ENCODE measurements at places on chromosomes 2 and 18. TPM values are rescaled to one million over a fixed set of nuclear protein-coding genes. Genes with fewer than 3 reads are reported as not detected.
A peak's percentile ranks its signal among the peaks of the same experiment; 100 is the strongest.

DNA sequence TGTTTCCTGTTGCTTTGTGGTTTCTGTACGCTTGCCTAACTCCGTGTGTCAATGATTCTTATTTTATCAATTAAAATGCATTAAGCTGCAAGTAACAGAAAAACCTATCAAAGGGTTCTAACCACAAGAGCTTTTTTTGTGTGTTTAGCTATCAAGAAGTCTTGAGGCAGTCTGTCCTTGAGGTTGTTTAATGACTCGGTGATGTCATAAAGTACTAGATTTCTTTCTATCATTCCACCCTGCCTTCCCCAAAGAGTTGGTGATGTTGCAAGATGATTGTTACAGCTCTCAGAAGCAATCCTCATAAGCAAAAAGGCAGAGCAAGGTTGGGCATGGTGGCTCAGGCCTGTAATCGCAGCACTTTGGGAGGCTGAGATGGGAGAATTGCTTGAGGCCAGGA, 51.9 kb upstream of the SPTBN1 start:
- no peak for DNase-seq

DNA sequence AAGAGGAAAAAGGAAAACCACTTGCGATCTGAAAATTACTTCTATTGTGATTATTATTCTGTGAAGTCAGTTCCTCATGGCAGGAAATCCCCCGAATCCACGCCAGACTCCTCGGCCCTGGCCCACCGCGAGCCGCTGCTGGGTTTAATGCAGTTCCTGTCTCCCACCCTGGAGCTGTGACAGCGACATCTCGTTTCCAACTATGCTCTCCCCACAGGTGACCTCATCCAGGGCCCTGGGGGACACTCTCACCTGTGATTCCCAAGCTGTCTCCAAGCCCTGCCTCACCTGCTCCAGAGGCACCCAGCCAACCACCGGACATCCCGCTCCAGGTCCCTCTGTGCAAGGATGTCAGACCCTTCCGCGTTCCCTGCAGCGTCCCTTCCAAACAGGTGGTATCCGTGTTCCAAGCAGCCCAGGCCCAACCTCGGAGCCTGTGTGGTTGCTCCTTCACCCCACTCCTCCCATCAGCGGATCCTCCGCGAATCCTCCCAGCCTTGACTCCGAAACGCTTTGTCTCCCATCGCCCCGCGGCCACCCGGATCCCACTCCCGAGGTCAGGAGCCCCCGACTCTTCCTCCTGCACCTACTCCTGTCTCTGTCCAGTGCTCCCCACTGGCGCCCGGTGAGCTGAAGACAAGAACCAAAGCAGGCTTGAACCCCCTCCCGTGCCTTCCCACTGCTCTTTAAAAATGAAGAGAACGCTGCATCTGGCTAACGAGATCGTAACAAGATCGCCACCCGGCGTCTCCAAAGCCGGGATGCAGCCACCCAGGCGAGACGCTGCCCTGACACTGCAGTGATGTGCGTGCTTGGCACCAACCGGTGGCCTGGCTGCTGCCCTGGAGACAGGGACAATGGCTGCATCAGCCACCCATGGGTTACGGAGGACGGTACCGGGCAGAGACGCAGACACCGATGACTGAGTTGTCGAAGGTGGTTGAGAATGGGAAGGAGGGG, 96.5 kb downstream of the NDUFA10 start:
- DNase-seq, result no peak

UGT1A3 gene
- total RNA-seq, result not detected

GRCh38 chr2:166591226-166591625, 97.2 kb upstream of the SCN7A start:
- DNase-seq, result no peak

RIT2 gene
- not detected for total RNA-seq

IGFBP5 gene
- total RNA-seq, result not detected

STPG4 gene
- 1.0 TPM for total RNA-seq

GRCh38 chr2:144607099-144607498, 87.2 kb upstream of the ZEB2 start:
- DNase-seq, result no peak

- DNase-seq, result no peak
Measured at GRCh38 chr2:2804528-2804927, 473.5 kb upstream of the MYT1L start.

GRCh38 chr2:223075301-223076270, 23.6 kb downstream of the KCNE4 start:
- no peak for DNase-seq

GRCh38 chr2:200092235-200092634, 136.9 kb downstream of the MAIP1 start:
- no peak for DNase-seq

DNA sequence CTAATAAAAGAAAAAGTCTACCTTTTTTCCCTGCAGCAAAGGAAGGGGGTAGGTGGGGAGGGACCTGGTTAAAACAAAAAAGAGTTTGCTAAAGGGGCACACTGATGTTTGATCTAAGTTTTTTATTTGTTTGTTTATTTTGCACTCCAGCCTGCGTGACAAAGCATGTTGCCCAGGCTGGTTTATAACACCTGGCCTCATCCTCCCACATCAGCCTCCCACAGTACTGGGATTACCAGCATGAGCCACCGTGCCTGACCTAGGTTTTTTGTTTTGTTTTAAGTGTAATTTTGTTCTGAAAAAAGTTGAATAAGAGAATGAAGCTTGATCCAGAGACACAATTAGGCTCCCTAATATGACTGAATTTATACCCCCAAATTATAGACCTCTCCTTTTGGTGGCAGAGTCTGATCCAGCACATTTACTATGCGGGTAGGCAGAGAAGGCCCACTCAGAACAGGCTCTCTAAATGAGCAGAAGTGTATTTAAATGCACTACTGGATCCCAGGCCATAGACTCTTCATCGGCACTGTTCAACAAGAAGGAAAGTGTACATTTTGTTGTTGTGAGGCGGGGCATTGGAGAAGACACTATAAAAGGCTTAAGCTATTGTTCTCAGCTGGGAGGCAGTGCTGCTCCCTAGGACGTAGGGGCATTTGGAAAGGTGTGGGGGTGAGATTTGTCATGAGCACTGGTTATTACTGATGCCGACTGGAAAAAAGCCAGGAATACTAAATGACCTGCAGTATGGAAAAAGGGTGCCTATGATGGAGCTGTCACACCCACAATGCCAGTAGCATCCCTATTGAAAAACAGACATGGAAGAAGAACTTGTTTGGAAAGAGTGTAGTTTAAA, 32.4 kb downstream of the MRPS9 start:
- DNase-seq, result no peak

DSG2 gene
- total RNA-seq, result 0.16 TPM

DNA sequence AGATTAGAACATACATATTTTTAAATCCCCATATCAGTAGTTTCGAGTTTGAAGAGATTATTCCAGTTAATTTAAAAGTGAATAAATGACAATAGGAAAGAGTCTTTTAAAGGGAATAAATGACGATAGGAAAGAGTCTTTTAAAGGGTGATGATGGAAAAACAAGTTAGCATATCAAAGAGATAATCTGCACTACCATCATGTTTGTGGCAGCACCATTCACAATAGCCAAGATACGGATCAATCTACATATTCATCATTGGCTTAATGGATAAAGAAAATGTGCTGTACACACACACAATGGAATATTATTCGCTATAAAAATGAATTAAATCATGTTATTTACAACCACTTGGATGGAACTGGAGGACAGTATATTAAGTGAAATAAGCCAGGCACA, 15.0 kb downstream of the ATG16L1 start:
- DNase-seq, result no peak

CCDC150 gene
- total RNA-seq, result 1.9 TPM

DNA sequence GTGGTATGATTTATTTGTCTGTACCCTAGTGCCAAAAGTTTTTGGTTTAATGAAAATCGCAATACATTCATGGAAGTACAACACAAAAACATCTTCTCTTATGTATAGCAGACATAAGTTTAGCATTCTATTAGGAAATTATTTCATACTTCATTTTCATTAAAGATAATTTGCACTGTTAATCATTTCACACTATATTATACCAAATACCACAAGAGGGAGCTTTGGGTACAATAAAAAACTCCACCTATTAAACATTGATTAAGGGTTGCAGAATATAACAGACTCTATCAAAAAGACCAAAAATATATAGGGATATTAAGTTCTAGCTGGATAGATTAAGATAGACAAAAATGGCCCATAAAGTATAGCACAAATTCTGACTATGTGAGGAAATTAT, 79.0 kb downstream of the SLC66A3 start:
- DNase-seq, result no peak

SF3B6 gene
- total RNA-seq, result 57.7 TPM

GRCh38 chr18:21897811-21898210, 157.2 kb downstream of the MIB1 start:
- no peak for DNase-seq

ATG9A gene
- total RNA-seq, result 53.5 TPM

- DNase-seq, result no peak
Measured at GRCh38 chr2:108074946-108075345, 88.6 kb downstream of the SLC5A7 start.

DNA sequence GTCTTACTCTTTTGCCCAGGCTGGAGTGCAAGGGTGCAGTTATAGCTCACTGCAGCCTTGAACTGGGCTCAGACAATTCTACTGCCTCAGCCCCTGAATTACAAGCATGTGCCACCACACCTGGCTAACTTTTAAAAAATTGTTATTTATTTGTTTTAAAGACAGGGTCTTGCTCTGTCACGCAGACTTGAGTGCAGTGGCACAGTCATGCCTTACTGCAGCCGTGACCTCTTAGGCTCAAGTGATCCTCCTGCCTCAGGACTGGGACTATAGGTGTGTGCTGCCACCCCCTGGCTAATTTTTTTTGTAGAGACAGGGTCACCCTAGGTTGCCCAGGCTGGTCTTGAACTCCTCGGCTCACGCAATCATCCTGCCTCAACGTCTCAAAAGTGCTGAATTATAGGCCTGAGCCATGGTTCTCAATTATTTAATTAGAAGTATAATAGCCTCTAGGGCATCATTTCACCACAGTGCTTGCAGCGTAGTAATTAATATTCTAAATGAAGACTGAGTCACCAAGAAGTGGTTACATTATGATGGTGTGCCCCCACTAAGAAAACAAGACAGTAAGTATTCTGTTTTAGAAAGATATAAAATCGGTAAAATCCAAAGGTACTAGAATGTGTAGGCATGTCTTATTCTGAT, 69.6 kb downstream of the EML4 start:
- DNase-seq, result peak; percentile 15

GRCh38 chr2:144508172-144508851, 11.6 kb downstream of the ZEB2 start:
- DNase-seq, result no peak

MATN3 gene
- not detected for total RNA-seq

CCDC85A gene
- not detected for total RNA-seq

METAP1D gene
- 16.4 TPM for total RNA-seq

DNA sequence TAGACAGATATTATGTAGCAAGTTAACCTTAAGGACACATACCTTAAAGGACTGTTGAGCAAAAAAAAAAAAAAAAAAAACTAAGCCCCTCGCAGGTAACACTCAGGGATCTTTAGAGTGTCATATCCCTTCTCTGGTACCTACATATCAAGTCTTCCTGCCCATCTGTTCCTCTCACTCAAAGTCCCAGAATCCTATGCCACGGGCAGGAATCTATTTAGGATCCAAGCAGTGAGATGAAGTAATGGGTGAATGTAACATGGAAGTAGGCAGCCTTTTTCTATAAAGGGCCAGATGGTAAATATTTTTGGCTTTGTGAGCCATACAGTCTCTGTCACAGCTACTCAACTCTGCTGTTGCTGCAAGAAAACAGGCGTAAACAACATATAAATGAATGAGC, 496.7 kb downstream of the STK39 start:
- DNase-seq, result no peak

SGPP2 gene
- total RNA-seq, result 0.33 TPM

DNA sequence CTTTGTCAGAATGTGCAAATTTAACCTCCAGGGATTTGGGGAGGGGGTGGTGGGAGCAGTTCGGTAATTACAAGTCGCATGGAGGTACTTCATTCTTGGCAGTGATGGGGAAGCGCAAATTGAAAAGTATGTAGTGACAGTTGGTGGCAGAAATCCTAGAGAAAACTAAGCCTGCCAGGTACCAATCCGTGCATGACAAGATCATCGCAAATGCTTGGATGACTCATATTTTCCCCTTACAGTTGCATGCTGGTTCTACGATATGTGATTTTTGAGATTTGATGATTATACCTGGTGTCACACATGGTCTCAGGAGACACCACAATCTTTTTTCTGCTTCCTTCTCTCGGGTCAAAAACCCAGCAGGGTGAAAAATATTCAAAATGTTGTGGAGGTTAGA, 479.7 kb upstream of the ID2 start:
- no peak for DNase-seq

DNA sequence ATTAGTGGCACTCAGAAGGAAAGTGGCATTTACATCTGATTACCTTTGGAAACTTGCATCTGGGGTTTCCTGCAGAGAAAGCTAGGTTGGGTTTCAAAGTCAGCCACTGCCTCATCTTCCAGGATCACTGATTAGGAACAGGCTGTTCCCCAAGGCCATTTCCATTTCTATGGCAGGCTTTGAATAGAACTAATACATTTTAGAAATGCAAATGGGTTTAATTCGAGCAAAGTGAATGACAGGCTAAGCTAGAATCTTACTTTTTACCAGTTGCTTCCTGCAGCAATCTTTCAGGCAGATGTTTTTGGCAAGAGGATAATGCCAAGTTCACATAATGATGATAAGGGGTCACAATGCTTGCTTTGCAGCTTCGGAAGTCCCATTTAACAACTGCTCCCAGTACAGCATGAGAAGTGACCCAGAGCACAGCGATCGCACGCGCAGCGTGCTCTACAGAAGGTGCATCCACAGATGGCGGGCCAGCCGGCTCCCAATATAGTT, 336.7 kb downstream of the LPIN1 start:
- no peak for DNase-seq

ENOSF1 gene
- 111 TPM for total RNA-seq

- no peak for DNase-seq
Measured at GRCh38 chr2:176704282-176704858, 435.1 kb downstream of the MTX2 start.

IL36G gene
- total RNA-seq, result not detected

NTSR2 gene
- not detected for total RNA-seq

DNA sequence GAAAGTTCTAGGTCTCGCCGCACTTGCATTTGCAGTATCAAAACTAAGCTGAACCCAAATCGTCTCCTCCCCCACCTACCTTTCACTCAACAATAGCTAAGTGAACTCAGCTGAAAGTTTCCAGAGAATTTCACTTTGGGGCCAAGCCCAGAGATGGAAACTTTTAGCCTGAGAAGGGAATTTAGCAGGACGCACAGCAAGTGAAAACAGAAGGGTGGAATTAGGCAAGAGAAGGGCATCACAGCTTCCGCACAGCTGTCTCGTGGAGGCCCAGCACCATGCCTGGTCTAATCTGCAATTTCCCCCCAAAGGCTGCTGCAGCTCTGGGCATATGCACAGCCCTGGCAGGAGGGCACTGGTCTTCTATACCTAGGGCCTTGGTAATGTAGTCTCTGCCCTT, 262.0 kb downstream of the TNS1 start:
- no peak for DNase-seq
